ENCODE measurements at places on chromosomes 3 and 15.

DNA sequence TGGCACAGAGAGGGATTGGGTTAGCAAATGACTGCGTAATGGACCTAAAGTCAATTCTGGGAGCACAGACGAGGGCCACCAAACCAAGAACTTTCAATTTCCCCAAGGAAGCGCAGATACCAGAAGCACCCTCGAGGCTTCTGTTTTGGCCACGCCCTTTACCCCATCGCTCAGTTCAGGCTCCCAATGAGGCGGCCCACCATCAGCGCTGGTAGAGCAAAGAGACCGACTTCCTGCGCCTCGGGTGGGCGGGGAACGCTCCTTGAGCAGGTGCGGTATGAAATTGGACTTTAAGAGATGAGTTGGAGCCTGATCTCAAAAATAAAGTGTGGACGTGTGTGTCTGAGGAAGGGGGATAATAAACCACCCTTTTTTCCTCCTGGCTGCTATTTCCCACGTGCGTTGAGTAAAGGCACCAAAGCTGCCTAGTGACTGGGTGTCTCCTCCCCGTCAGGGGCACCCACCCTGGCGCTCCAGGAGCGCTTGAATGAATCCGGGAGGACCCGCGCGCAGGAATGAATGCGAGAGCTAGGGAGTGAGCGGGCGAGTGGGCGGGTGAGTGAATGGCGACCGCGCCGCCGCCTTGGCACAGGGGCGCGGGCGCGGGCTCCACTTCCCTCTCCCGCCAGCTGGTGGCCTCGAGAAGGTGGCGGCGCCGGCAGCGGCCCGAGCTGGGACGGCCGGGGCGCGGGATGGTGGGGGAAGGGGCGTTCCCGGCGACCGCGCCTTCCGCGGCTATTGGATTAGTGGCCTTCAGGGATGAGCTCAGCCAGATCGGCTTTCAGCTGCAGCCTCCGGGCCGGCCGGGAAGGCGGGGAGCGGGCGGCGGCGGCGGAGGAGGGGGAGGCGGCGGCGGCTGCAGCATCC lies at the start of gene SPSB4:
Gene SPSB4 (plus strand): TSS at position 772 of the 867 bp plus-strand sequence. CDS start 14,758 bp downstream, outside the sequence.
- peak; percentile 45 for DNase-seq

DNA sequence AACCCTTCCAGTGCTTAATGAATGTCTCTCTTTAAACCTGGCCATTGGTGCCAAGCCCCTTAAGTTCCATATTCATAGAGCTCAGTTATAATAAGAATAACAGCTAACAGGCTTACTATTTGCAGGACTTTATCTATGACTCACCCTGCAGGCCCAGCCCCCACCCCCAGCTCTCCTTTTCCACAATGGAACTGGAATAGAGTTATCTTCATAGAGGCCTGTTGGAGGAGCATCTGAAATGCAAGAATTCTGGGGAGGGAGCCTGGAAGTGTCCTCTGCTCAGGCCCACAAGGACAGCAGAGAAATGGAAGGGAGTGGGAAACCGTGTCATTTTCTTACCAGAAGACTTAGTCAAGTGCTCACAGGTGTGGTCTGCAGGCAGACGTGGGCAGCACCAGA lies 52.8 kb downstream of the SEMA5B start:
- DNase-seq, result peak; percentile 71

GRCh38 chr3:172885704-172886103 lies 135.2 kb downstream of the ECT2 start:
- no peak for DNase-seq

DNA sequence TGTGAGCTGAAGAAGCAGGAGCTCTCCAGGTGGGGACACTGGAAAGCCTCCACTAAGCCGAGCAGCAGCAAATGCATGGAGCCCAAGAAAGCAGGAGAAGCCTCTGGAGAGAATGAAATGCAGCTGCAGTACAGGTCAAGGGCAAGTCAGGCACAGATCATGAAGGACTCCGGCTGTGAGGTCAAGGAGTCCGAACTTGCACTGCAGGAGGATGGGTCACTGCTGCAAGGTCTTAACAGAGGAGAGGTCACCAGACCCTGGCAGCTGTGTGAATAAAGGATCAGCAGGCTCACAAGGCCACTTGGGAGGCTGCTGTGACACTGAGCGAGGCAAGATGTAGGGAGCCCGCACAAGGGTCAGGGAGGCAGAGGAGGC lies 24.7 kb upstream of the SLC41A3 start:
- no peak for DNase-seq

DNA sequence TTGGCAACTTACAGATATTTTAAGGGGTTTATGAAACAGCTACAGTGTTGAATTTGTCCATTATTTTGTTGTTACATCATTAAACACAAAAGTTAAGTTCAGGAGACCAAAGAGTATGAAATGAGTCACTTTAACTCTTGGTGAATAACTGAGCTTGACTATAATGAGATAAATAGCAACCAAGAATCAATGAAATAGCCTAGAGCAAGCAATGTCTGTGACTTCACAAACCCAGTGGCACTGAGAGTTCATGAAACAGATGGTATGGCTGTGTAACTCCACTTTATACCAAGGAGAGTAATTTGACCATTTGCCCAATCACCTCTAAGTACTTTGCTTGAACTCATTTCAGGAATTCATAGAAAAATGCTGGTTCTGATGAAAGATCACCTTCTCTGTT lies 169.6 kb upstream of the GADL1 start:
- peak; percentile 26 for DNase-seq

GRCh38 chr15:77654975-77655374 lies 22.3 kb upstream of the LINGO1 start:
- no peak for DNase-seq

- DNase-seq, result no peak
Measured at GRCh38 chr15:42919799-42920518, 619 bp downstream of the TTBK2 start.

- no peak for DNase-seq
Measured at GRCh38 chr3:107356706-107357105, 20.5 kb upstream of the CCDC54 start.

DNA sequence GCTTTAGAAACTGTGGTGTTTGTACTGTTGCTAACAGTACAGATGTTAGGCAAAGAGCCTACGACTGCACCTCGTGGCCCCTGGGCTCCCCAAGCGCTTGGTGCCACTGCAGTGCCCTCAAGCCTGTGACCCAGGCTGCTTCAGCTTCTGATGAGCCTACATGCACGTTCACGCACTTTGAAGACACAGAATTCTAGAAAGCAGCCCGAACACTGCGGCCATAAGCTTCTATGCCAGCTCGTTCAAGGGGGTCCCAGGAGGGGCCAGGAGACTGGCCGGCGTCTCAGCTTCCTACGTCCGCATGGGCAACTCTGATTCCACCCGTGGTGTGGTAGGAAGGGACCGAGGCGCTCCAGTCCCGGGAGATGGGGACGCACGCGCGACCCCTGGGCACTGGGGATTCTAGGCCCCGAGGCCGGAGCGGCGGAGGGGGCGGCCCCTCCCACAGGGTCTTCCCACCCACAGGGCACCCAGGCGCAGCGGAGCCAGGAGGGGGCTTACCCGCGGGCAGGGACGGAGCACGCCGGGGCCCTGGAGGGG lies 653 bp downstream of the MYO5C start:
- DNase-seq, result no peak

DNA sequence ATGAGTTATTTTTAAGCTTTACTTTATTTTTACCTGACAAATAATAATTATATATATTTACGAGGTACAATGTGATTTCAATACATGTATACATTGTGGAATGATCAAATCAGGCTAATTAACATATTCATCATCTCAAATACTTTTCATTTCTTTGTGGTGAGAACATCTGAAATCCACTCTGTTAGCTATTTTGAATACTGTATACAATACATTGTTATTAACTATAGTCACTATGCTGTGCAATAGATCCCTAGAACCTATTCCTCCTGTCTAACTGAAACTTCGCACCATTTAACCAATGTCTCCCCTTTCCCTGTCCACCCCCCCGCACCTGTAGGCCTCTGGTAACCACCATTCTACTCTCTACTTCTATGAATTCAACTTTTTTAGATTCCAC lies 7.9 kb upstream of the SPPL2A start:
- DNase-seq, result no peak

DNA sequence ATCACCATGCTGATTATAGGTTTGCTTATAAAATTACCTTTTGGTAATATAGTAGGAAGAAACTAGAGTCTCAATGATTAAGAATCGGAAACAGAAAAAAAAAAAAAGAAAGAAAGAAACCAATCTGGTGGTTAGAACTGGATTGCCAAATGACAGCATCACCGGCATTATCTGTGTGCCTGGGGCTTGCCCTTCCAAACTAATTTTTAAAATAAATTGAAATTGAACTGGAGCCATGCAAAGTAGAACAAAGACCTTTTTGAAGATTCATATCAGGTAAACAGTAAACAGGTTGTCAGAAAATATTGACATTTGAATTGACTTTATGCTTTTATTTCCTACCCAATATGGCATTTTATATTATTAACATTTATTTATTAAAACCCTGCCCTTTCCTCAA lies 11.2 kb upstream of the CPB1 start:
- DNase-seq, result no peak

DNA sequence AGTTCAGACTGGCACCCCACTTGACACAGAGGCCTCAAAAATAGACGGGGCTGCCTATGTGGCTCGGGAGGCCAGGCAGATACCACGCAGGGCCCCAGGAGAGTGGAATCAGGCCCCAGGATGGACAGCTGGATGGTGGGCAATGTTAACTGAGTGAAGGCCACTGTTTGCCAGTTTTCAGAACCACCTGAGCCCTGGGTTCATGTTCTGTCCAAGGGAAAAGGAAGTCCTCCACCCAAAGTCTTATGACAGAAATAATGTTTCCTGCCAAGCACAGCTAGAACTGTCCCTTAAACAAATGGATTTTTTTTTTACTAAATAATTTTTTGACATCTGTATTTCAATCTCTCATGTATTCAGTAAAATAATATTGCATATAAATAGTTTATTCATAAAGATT lies 228.4 kb downstream of the KLF13 start:
- no peak for DNase-seq

DNA sequence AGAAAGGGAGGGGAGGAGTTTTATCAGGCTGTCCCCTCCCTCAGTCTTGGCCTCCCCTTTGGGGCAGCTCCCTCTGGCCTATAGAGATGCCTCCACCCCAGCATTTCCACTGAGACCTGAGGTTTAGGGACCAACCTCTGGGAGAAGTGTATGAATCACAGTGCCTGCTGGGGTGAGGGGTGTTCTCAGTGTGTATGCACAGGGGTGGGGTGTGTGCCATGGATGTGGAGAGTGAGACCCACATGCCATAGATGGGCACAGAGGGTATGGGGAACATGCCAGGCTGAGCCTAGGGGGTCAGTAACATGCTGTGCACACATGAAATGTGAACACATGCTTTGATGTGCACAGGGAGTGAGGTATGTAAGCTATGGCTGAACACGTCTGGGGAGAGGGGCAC lies 12.4 kb upstream of the ANKRD63 start:
- no peak for DNase-seq

- DNase-seq, result no peak
Measured at GRCh38 chr3:189307963-189308362, 136.2 kb downstream of the TPRG1 start.

DNA sequence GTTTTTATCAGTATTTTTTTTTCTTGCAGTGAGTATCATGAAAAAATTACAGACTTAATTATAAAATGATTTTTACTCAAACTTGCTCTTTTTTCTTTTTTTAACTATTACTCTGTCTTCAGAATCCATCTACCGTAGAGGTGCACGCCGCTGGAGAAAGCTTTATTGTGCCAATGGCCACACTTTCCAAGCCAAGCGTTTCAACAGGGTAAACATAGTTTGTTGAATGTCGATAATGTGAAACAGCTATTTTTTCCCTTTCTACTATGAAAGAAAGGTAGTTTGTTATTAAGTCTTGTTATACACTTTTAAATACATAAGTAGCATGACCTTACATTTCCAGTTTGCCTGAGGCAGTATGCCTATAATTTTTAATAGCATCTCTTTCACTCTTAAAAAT lies 45.6 kb downstream of the PRKCI start:
- no peak for DNase-seq

GRCh38 chr3:40191850-40192448 lies 117.6 kb upstream of the EIF1B start:
- peak; percentile 52 for DNase-seq
